Dorsolateral prefrontal cortex (tissue), 122 donors: ENCODE measurements at places on chromosomes 3 and 15.
A peak's percentile ranks its signal among the peaks of the same experiment; 100 is the strongest.

GRCh38 chr15:54772663-54773062 is 424.1 kb downstream of the RSL24D1 start:
- DNase-seq, result no peak

- DNase-seq, result no peak
Measured at GRCh38 chr15:96807361-96807760, 476.9 kb downstream of the NR2F2 start.

GRCh38 chr3:141442446-141442845 is 44.4 kb upstream of the RASA2 start:
- DNase-seq, result no peak

- DNase-seq, result no peak
Measured at GRCh38 chr3:144394032-144394431, 422.4 kb downstream of the DIPK2A start.

DNA sequence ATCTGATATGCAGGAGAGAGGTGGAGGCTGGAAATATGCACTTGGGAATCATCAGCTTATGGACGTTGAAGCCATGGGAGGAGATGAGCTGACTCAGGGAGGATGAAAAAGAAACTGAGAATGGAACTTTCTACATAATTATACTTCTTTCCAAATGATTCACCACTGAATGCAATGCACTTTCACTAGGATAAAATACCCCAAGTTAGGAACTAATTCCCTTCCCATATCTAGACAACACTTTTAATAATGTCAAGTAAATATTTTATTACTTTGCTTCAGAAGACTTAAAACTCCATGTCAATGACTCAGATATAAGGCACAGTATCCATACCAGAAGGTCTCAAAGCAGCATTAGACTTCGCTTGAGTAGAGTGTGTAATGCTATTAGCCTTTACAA is 24.2 kb downstream of the NPTN start:
- no peak for DNase-seq

- DNase-seq, result no peak
Measured at GRCh38 chr15:64105113-64105704, 9.4 kb downstream of the SNX1 start.

DNA sequence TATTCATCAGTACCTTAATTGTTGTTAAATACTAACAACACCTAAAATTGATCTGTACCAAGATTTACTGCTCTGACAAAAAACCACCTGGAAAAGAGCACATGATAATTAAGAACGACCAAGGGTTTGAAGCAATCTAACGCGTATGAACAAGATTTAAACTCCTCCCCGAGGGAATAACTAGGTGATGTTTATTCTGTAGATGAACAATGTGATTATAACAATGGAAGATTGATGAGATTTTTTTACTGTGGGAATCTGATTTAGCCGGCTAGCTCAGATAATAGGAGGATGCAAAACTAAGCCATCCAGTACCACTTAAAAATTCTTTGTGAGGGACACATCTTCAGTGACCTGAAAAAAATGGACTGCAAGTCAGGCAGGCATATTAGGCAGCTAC is 222.1 kb downstream of the FHIT start:
- no peak for DNase-seq

GRCh38 chr3:166274351-166275023 is 437.3 kb upstream of the BCHE start:
- DNase-seq, result no peak

DNA sequence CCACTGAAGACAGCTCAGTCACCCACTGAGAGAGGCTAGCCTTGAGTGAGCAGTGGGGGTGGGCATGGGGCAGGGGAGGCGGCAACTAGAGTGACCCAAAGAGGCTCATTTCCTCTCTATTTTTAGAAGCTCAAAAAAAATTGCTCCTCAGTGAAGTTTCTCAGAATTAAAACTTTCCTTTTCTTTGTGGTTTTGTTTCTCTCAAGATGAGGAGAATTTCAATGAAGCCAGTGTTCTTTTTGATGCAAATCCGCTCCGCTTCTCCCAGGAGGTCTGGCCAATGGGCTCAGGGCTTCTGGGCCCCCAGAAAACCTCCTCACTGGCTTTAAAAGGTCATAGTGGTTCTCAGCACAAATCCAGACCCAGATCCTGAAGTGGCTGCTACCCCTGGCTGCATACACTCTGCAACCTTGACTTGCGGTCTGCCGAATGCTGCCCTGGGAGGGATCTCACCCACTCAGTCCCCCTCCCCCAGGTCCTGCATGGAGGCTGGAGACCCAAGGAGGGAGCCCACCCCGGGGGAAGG is at the start of gene ACSBG1:
Gene ACSBG1 (minus strand): TSS at position 51 of the 526 bp plus-strand sequence. CDS start 64 bp downstream, outside the sequence.
- no peak for DNase-seq

DNA sequence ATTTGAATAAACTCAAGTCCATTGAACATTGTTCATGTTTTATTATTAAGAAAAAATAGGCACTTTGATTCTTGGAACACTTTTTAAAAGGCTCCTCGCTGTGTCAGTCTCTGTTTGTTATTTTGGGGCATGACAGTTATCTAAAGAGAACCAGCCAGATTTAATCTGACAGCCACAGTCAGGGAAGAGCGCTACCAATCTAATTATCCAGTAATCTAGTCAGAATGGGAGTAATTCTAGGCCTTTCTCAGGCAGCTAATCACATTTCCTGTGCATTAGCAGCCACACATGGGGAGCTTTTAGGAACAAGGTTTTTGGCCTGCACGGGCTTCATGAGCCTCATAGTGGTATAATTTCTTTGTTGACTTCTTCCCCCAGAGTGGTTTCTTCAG is 362.2 kb downstream of the RBMS3 start:
- no peak for DNase-seq

DNA sequence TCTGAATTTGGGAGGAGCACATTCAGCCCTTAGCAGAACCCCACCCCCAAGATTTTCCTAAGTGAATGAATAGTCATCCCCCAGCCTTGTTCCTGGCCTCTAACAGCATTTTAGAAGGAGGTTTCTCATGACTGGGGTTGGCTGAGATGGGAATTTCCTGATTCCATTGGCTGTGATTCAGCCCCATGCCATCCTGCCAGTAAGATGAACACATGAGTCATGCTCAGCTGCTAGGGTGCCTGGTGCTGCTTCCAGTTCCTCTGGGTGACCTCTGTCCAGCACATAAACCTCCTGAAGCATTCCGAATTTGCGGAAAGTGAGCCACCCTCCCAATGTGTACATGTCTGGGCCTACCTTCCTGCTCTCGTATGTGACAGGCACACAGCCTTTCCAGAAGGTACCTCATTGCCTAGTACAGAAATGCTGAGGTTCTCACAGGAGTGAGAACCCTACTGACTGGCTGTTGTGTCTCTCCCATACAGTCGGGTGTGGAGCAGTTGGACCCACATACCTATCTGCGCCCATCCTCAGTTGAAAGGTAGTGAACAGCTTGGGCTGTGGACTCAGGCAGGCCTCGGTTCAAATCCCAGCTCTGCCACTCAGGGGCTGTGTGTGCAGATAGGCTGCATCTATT is 91.7 kb downstream of the APBA2 start:
- peak; percentile 88 for DNase-seq

GRCh38 chr3:97721446-97721845 is 43.1 kb upstream of the ARL6 start:
- DNase-seq, result no peak

GRCh38 chr3:196270499-196270898 is 17.0 kb downstream of the PCYT1A start:
- DNase-seq, result no peak

DNA sequence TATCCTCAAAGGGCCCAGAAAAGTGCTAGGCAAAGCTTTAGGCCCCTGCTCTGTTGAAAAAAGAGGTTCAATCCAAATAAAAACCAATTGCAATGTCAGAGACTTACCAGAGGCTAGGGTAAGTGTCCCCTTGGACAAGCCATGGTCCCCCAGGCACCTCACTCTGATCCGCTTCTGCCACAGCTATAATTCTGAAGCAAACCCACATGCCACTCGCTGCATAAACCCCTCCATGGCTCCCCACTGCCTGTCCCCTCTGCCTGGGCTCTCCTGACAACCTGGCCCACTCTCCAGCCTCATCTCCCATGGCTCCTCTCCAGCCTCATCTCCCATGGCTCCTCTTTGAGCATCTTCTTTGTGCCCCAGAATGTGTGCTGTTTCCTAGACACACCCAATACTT is 169.6 kb upstream of the TLE3 start:
- no peak for DNase-seq

DNA sequence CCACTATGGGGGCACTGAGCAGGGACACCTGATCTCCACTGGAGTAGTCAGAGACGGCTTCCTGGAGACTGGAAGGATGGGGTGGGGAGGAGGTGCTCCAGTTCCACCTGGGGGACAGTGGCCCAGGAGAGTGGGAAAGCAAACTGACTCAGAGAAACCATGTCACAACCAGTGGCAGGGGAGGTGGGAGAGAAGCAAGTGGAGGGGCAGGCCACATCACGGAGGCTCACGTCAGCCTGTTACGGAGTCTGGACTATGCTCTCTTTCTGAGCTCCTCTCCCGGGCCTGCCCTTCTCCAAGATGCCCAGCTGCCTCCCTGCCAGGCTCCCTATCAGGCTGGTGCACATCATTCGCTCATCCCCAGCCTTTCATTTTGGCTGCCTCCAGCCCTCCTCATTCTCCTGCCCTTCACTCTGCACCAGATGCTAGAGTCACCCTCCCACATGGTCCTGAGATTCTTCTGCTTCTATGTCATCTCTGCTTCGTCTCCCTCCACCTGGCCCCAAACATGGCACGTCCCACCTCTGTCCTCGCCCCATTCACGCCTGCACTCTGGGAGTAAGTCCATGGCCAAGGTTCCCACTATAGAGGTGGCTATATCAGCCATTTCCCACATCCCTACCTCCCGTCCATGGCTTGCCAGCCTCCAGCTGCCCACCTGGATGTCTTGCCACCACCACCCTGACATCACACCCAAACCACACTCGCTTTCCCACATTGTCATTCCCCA is 100.3 kb downstream of the ADCY5 start:
- DNase-seq, result no peak

GRCh38 chr15:36924034-36924433 is 176.3 kb downstream of the MEIS2 start:
- no peak for DNase-seq
